ENCODE measurements at places on chromosomes 7 and 10. TPM values are rescaled to one million over a fixed set of nuclear protein-coding genes. Genes with fewer than 3 reads are reported as not detected.

GRCh38 chr7:17176371-17177032, 122.0 kb upstream of the AHR start:
- H3K4me1 ChIP-seq = no peaks in the 10 kb centered on the region
- no peak overlapping the region for H3K27ac ChIP-seq
- DNase-seq = no peak
- no peaks in the 10 kb centered on the region for H3K27me3 ChIP-seq

GRCh38 chr7:116557066-116557585, 32.3 kb downstream of the CAV1 start:
- peak overlapping the region; percentile 15 for H3K27ac ChIP-seq
- H3K4me1 ChIP-seq = peaks cover 42% of the 10 kb centered on the region
- H3K4me3 ChIP-seq = no peak overlapping the region
- H3K36me3 ChIP-seq = peaks cover 5% of the 10 kb centered on the region

DNA sequence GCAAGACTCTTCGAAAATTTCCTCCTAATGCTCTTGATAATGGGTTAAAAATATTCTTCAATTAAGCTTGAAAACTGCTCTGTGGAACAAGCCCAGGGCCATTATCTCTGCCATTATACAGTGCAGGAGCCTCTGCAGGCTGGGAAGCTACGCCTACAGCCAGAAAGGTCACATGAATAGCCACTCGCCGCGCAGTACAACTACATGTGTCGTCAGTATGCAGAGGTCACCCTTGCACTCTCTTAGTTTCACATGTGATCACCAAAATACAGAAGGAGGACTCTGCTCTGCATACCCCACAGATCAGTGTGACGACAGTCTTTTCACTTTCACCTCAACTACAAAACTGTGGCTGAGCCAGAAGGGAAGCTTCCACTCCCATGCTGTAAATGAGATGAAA, 141.8 kb upstream of the C1QL3 start:
- H3K4me3 ChIP-seq = no peak overlapping the region
- no peak overlapping the region for H3K27ac ChIP-seq
- H3K4me1 ChIP-seq = no peaks in the 10 kb centered on the region
- H3K36me3 ChIP-seq = no peaks in the 10 kb centered on the region

GRCh38 chr10:19451937-19452336, 364.3 kb upstream of the PLXDC2 start:
- no peak overlapping the region for H3K27ac ChIP-seq
- no peaks in the 10 kb centered on the region for H3K27me3 ChIP-seq
- H3K4me3 ChIP-seq = no peak overlapping the region
- H3K4me1 ChIP-seq = no peaks in the 10 kb centered on the region
- peak; percentile 1 for DNase-seq

GRCh38 chr7:133977409-133978274, 149.5 kb upstream of the LRGUK start:
- H3K4me3 ChIP-seq = no peak overlapping the region
- no peaks in the 10 kb centered on the region for H3K4me1 ChIP-seq
- no peak overlapping the region for H3K27ac ChIP-seq
- no peaks in the 10 kb centered on the region for H3K27me3 ChIP-seq
- H3K36me3 ChIP-seq = no peaks in the 10 kb centered on the region

DNA sequence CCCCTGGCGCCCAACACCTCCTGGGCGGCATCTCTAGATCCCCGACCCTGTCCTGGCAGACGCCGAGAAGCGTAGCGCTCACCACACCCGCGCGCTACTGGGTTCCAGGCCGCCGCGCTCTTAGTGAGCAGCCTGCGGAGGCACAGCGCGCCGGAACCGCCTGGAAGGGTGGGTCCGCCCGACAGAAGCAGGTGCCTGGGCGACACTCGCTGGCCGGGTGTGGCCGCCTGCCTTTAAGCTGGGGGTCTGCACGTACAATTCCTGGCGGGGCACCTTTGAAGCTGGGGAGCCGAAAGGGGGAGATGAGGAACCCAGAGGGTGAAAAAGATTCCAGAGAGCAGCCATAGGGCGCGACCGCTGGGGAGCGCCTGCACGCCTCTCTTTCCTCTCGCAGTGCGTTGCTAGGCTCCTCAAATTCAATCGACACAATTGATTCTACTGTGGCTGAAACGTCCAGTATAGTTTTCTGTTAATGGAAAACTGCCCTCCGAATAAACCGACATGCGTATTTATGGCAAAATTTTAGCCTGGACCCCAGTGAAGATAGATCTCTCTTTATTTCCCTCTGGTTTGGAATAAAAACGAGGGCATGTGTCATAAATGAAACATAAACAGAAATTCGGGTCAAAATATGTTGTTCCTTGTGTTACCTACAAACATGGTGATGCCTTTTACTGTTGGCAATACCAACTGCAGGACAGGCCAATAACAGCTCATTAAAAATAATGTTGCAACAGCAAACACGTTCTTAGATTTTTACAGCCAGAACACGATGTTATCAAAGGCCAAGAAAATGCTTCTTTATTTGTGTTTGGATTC, 4.6 kb downstream of the HMX3 start:
- DNase-seq = peak; percentile 37
- H3K27me3 ChIP-seq = peaks cover 85% of the 10 kb centered on the region
- no peaks in the 10 kb centered on the region for H3K36me3 ChIP-seq
- no peak overlapping the region for H3K4me3 ChIP-seq

GRCh38 chr7:32150589-32150988, 80.4 kb upstream of the PDE1C start:
- no peak overlapping the region for H3K4me3 ChIP-seq
- H3K4me1 ChIP-seq = no peaks in the 10 kb centered on the region
- H3K27ac ChIP-seq = no peak overlapping the region
- H3K27me3 ChIP-seq = no peaks in the 10 kb centered on the region
- no peak for DNase-seq

- peaks cover 97% of the 10 kb centered on the region for H3K36me3 ChIP-seq
- H3K4me1 ChIP-seq = peaks cover 4% of the 10 kb centered on the region
- no peak for DNase-seq
- no peak overlapping the region for H3K27ac ChIP-seq
Measured at GRCh38 chr7:128759242-128759641, 16.4 kb downstream of the OPN1SW start.

Gene USP54
- total RNA-seq = 112 TPM

Gene HOXA13
- not detected for total RNA-seq
